Muscle of arm (tissue), 14 donors: ENCODE measurements at places on chromosomes 1 and 21.

DNA sequence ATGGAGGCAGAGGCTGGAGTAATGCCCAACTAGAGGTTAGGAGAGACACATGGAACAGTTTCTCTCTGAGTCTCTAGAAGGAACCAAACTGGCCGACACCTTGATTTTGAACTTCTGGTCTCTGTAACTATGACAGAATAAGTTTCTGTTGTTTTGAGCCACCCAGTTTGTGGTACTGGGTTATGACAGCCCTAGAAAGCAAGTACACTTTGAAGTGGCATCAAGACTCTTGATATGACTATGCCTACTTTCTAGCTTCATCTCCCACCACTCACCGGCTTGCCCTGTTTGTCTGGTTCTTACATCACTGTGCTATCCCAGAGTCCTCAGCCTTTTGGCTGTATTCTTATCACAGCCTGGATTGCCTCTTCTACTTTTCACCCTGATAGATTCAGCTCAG is 230.3 kb upstream of the USP24 start:
- no peak for DNase-seq

- no peak for DNase-seq
Observed at GRCh38 chr1:23356471-23357137, 12.5 kb upstream of the HNRNPR start.

DNA sequence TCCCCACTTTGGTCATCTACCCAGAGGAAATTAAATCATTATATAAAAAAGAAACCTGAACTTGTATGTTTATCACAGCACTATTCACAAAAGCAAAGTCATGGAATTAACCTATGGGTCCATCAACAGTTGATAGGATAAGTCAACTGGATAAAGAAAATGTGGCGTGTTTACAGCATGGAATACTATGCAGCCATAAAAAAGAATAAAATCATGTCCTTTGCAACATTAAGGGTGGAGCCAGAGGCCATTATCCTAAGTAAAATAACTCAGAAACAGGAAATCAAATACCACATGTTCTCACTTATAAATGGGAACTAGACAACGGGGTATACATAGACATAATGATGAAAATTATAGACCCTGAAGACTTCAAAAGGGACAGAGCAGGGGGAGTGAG is 27.6 kb upstream of the KCNK1 start:
- no peak for DNase-seq

GRCh38 chr1:80961464-80962190 is 839.1 kb upstream of the ADGRL2 start:
- no peak for DNase-seq

- no peak for DNase-seq
Observed at GRCh38 chr1:58454807-58455206, 91.7 kb downstream of the OMA1 start.

DNA sequence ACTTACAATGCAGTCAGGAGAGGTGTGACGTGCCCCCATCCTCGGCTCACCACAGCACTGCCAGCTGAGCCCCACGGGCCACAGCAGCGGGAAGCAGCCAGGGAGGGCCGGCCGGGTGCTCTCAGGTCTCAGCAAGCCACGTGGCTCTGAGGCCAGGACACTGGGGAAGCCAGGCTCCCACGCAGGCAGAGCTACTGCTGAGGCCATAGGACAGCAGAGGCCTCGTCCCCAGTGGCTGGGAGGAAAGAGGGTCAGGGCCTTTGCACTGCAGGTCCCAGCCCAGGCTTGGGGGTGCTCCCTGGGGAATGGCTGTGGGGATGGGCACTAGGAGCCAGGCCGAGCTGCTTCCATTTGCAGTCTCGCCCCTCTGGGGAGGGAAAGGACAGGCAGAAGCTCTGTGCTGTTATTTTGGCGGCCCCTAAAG is 5.8 kb downstream of the LRRC47 start:
- no peak for DNase-seq

GRCh38 chr1:52455686-52456085 is 51.3 kb downstream of the PRPF38A start:
- DNase-seq = no peak
